Right cardiac atrium (tissue), 5 donors: ENCODE measurements at places on chromosomes 3 and 15.

- no peak for DNase-seq
These were observed 97.9 kb upstream of the SOX2 start for GRCh38 chr3:181613813-181614212.

GRCh38 chr3:78907367-78907766 is 860.4 kb downstream of the ROBO1 start:
- DNase-seq, result no peak

- DNase-seq, result peak; percentile 79
These were observed 9.8 kb downstream of the SELENOS start for GRCh38 chr15:101267320-101268104.

GRCh38 chr3:119289404-119289770 is 4.8 kb upstream of the ARHGAP31 start:
- DNase-seq, result no peak

DNA sequence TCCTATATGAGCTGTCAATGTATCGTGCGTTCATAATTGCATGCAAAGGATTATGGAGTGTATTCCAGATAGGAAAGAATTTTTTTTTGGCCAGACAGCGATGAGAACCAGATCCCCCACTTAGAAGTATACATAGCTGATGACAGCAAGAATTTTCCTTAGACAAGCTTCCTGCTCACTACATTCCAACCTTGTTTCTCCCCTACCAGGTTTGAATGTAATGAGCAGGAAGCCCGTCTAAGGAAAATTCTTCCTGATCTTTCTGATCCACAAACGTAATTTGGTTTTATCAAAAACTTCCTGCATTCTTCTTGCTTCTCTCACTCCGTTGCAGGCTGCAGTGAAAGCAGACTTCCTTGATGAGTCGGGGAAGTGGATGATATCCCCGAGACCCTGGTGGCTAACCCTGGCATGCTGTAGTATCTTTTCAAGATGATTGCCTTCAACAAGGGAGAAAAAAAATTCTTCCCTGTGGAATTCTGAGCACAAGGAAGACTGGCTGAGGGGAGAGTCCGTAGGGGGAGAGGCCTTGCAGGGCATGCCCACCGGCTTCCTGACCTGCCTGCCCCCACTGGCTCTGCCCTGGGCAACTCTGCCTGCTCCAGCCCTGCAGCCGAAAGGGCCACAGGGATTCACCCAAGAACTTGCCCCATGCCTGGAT is 243.1 kb downstream of the TLE3 start:
- no peak for DNase-seq

DNA sequence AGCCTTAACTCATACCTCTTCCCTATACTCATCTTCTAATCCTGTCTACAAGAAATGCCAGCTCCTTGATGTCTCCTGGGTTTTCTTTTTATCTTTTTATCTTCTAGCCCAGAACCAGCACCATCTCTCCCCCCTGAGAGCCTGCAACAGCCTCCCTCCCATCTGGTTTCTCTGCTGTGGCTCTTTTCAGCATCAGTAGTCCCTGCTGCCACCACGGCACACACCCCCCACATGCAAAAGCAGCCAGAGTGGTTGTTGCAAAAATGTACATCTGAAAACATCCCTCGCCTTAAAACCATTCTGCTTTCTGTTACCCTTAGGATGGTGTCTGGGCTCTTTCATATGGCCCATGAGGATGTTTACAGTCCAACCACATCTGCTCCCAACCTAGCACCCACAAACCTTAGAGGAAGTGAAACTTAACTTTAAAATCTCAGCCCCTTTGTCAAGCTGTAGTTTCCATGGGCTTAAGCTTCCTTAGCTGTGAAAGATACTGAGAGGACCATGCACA is 775 bp downstream of the TTC21A start:
- DNase-seq, result no peak

- peak; percentile 50 for DNase-seq
These were observed 161.0 kb upstream of the UBE2E2 start for GRCh38 chr3:23041918-23042696.

DNA sequence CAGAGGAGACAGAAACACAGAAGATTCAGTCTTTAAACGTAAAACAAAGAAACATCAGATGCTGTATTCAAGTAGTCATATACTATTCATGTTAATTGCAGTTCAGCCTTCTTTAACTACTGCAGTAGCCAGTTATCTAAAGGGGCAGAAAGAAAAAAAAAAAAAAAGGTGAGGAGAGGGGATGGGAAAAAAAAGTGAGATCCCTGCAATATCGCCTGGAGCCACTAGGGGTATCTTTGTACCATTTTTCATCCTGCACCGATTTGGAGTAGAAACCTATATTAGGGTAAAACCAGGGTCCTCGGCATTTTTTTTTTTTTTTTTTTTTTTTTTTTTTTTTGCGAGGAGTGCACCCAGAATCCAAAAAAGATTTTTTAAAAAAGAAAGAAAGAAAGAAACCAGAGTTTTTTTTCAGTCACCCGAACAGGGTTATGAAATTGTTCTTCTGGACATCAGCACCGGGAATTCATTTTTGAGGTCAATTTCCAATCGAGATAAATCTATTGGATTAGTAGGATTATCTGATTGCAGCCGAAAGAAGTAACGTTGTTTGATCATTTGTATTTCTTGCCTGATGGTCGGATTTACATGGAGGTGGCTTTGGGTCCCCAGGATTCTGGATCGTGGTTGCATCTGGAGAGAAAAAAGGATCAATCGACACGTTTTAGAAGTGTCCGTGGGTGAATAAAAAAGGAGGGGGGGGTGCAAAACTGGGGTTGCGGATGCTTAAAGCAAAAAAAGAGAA is 186.7 kb downstream of the NLGN1 start:
- DNase-seq, result no peak
